ENCODE measurements at places on chromosomes 4 and X. TPM values are rescaled to one million over a fixed set of nuclear protein-coding genes. Genes with fewer than 3 reads are reported as not detected.

HPGD gene
- 10.7 TPM for total RNA-seq

SPANXD gene
- total RNA-seq: not detected

DCLK2 gene
- total RNA-seq: 145 TPM

TMEM131L gene
- 35.9 TPM for total RNA-seq

Measured in cerebellum (tissue), 4 donors.